NCI-H1436 (cell line): ENCODE measurements at places on chromosomes 3 and 15.

DNA sequence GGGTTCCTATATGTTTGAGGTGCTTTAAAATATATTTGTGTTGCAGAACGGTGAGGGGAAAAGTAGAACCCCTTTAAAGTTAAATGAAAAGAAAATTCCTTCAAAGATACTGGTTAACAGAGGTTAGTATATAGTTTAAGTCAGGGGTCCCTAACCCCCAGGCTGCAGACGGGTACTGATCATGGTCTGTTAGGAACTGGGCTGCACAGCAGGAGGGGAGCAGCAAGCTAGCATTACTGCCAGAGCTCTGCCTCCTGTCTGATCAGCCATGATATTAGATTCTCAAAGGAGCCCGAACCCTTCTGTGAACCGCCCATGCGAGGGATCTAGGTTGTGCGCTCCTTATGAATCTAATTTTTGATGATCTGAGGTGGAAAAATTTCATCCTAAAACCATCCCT is 37.5 kb upstream of the RFX7 start:
- DNase-seq = no peak

DNA sequence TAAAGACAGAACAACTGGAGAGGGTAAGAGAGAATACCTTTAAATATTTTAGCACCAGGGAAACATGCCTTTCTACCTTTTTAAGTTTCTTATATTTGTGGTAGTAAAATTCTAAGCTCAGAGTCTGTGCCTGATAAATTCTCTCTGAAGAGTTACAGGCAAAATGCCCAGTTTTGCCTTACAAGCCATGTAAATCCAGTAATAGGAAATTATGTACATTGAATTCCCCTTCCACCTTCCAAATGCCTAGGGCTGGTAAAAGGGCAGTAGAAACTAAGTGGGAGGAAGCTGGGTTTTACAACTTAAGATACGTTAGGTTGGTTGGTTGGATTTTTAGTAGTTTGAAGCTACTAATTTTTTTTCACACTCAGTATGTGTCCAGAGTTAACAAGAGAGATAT is 43.1 kb upstream of the TP63 start:
- DNase-seq = no peak

- no peak for DNase-seq
These were observed 23.3 kb upstream of the HEG1 start for GRCh38 chr3:125078951-125079674.

- no peak for DNase-seq
These were observed 613.6 kb downstream of the CADM2 start for GRCh38 chr3:85572426-85572825.
